ENCODE measurements at places on chromosomes 5 and 9.

GRCh38 chr5:16450163-16450562 is 15.4 kb downstream of the ZNF622 start:
- no peak for DNase-seq

DNA sequence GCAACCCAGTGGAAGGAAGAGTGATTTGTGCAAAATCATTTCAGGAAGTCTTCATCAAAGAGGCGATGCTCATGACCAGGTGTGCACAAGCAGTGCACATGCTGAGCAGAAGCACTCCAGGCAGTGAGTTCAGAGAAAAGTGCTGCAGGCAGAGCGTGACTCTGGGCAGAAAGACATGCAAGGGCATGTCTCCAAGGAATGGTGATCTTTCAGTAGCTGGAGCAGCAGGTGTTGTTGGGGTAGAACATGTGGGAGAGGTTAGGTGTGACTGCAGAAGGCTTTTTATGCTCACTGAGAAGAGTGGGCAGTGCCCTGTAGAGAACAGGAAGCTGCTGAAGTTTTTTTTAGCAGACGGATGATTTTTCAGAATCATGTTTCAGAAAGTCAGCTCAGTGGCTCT is 545.4 kb upstream of the TLE4 start:
- DNase-seq, result no peak

GRCh38 chr5:67187006-67187715 is 9.4 kb downstream of the CD180 start:
- peak; percentile 24 for DNase-seq

- DNase-seq, result no peak
Measured at GRCh38 chr5:53429706-53430105, 50.7 kb upstream of the FST start.

DNA sequence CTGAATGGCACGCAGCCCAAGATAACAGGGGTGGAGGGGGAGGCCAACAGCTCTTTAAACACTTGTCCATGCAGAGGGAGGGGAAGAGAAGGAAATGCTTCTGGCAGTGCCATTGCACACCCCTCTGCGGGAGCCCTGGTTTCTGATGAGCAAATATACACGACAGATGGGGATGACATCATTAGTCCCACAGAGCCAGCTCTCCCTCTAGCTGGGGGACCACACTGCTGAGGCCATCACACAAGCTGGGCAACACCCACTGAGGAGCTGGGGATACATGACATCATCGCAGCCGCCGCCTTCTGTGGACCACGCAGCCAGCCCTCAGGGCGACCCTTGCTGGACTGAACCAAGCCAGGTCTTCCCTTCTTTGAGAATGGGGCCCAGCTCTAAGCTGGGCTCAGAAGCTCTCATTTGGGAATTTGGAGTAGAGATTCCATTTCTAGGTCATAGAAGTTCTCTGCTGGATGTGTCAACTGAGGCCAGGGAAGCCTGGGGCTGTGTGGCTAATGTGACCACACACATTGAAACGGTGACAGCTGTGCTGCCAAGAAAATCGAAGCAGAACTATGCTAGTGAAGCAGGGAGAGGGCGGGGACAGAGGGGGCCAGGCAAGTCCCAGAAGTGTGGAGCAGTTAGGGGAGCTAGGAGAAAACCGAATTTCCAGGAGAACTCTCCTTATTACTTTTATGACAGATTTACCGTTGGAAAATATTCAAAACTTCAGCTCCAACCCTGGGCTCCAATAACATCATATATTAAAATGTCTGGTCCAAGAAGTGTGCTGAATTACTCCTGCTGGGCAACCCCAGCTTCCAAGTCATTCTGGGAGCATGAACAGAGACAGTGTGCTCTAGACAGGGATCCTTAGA is 79.5 kb downstream of the PRRT1B start:
- DNase-seq, result no peak

GRCh38 chr9:6109571-6109970 is 94.1 kb upstream of the RANBP6 start:
- no peak for DNase-seq

DNA sequence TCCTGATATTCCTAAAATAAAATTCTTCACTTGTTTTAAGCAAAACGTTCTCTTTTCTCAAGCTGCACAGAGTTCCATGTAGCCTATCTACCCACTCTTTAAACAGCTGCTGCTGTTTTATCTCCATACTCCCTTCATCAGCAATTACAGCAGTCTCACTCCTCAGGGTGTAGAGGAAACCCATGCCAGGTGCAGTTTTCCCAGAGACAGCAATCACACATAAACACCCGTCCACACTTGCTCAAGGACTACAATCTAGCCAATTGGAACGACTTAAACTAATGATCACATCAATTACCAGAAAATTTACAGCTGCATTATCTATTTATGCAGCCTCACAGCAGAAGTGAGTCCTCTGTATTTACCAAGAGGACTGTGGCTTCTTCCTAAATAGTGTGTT is 141.7 kb downstream of the HTR1A start:
- DNase-seq, result no peak

DNA sequence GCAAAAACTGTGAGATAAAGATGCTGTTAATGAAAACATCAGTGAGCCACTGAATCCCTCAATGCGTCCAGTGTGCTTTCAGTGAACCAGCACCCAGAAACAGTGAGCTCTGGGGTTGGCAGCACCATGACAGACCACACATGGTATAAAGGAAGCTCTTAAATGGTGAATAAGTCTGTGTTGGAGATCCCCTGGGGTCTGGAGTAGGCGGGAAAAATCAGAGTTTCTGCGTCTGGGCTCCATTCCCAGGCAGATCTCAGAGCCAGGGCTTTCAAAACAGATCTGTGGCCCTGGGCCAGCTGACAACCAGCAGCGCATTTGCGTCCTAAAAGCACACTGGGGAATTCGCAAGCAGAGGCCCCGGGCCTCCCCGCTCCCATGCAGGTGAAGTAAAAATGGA is 233.5 kb downstream of the FRMD3 start:
- no peak for DNase-seq

DNA sequence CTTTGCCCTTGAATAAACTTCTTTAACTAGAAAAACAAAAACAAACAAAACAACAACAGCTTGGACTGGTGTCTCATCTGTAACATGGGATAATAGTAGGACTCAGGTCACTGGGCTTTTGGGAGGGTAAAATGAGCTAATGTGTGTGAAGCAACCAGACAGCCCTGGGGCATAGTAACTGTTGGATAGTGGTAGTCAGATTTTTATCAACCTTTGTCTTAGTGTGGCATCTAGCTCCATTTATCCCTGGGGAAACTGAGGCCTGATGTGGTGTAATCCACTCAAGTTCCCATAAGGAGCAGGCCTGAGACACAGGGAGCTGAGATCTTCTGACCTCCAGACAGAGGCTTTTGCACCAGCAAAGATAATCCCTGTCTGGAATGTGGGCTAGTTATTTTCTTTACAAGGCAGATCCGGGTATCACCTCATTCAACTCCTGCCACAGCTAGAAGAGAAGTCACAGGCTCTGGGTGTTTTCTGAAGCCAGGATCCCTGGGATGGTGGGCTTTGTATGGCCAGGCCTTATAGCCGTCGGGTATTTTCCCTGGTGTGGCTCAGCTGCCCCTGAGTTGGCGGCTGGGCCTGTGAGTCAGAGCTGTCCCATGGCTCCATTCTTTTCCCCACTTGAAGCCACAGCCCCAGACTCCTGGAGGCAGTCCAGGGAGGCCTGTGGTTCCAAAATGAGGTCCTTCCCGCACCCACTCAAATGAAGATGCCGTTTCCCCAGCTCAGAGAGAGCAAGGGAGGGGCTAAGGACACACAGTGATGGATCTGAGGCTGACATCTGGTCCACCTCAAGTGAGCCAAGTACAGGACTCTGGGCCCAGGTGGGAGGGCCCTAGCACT is 26.1 kb upstream of the CSF1R start:
- DNase-seq, result no peak

DNA sequence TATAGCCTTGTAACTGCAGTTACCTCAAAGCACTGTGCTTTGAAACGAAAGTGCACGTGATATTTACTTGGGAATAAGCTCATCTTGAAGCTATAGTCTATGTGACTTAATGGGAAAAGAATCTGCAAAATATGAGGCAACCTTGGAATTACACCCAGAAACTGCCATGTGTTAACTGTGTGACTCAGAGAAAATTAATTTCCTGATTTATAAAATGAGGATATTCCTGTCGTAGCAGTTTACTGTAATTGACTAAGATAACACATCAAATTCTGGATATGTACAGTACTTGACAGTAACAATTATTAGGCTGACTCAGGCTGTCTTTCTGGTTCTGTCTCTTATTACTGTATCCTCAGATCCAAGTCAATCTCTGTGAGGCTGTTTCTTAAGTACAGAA is 1079.9 kb upstream of the ACO1 start:
- no peak for DNase-seq

- DNase-seq, result no peak
Measured at GRCh38 chr5:150781706-150782614, 3.4 kb downstream of the SMIM3 start.

DNA sequence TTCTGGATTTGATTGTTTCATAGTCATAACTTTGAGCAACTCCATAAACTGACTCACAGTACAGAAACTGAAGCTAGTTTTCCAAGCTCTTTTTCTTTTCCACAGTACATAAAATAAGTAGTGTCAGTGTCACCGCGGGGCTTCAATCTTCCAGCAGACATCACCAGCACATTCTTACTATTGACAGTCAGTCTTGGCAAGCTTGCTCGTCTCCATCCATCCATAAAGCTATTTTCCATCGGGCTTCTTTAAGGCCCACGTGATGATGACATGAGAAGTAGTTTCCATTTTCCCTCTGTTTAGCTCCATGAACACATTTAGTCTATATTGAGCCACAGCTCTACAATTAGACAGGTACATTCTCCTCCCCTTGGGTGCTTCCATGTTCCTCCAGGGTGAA is 443.4 kb downstream of the KDM4C start:
- no peak for DNase-seq

DNA sequence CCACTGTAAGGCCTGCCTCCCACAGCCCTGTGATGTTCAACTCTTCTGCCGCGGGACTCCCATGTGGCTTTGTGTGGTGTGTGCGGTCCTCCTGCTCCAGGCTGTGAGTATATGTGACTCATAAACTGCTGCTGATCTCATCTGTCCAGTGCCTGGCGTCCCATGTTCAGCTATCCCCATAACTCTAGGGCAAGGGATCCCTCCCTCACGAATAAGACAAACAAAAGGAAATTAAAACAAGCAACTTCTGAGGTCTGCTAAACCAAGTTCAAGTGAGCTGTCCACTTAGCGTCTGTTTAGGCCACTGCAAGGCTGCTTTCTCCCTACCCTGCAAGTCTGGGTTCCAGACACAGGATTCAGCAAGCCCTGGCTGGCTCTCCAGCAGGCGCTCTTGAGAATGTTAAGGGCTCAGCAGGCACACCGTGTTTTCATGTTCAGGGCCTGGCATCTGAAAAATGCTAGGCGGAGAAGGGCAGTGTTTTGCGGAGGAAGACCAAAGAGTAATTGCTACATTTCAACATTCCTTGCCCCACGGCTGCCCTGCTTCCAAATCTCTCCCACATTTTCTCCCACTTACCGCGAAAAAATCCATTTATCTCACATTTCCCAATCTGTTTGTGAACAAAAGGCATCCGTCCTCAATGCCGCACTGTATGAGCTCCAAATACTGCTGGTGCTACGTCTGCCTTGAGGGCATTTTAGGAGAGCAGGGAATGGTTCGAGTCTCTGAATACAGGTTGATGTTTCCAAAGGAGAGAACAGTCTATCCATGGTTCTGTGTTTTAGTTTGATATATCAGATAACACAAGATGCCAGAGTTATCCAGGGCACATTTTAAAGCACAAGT is 280.2 kb downstream of the SEMA5A start:
- no peak for DNase-seq

DNA sequence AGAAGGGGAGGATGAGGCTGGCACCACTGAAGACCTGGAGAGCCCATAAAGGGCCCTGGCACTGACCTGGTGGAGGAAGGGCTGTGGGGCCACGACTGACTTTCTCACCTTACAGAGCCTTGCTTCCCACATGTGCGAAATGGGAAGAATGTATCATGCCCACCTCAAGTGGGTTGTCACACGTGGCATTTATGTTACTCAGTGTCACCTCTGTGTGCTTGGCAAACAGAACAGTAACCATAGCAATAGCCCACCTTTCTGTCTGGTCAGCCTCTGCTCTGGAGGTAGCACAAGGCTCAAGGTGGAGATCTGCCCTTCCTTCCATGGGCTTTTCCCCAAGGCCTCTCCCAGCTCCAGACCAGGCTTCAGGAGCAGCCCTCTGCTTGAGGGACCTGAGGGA is 16.7 kb downstream of the TCF7 start:
- DNase-seq, result no peak

DNA sequence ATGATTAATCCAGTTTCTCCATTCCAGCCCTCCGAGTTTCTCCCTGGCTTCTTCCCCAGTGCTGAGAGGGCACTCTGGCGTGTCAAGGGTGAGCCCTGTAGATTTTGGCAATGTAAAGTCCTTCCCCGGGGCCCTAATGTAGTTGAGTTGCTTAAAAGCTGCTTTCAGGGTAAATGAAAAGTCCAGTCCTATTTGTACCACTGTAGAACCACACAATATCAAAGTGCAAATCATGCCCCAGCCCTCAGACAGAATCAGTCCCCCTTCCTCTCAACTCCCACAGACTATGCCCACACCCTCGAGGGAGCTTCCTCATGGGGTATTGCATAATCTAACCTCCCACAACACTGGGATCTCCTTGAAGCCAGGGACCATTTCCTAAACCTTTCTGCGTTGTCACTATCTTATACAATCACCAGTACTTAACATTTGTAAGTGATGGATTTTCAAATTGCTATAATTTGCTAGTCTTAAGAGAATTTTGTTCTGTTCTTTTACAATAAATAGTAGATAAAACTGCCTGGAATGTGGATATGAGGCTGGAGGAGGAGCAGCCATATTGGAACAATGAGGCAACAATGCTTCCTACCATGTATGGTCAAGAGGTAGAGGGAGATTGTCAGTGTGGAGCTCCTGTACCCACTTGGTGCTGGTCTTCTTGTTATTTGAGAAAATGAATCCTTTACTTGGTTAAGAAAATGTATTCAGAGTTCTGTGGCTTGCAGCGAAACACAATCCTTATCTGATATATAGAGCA is 34.4 kb downstream of the ZNF366 start:
- no peak for DNase-seq

- DNase-seq, result no peak
Measured at GRCh38 chr9:114709636-114710035, 27.6 kb upstream of the TEX48 start.

- DNase-seq, result no peak
Measured at GRCh38 chr9:20646656-20647055, 24.4 kb upstream of the MLLT3 start.

- no peak for DNase-seq
Measured at GRCh38 chr5:130206686-130207085, 302.4 kb downstream of the CHSY3 start.

GRCh38 chr9:121285835-121286687 is 18.1 kb downstream of the GSN start:
- no peak for DNase-seq

All from CD4-positive, alpha-beta T cell treated with Interleukin-6 at 100 ng/mL for 8 hours (primary cell).